ENCODE measurements at places on chromosomes 7 and 10. TPM values are rescaled to one million over a fixed set of nuclear protein-coding genes. Genes with fewer than 3 reads are reported as not detected.

Gene OR2A7
- total RNA-seq = 0.94 TPM

Gene BRAT1
- 25.0 TPM for total RNA-seq

Gene MACROH2A2
- 34.7 TPM for total RNA-seq

Gene ADAM12
- 3.4 TPM for total RNA-seq

Gene UTF1
- total RNA-seq = not detected

Data from parietal lobe (tissue), 2 donors.